Psoas muscle (tissue), 8 donors: ENCODE measurements at places on chromosomes 3 and 15.

GRCh38 chr15:64566629-64567427 is 106.5 kb downstream of the ZNF609 start:
- DNase-seq: no peak

DNA sequence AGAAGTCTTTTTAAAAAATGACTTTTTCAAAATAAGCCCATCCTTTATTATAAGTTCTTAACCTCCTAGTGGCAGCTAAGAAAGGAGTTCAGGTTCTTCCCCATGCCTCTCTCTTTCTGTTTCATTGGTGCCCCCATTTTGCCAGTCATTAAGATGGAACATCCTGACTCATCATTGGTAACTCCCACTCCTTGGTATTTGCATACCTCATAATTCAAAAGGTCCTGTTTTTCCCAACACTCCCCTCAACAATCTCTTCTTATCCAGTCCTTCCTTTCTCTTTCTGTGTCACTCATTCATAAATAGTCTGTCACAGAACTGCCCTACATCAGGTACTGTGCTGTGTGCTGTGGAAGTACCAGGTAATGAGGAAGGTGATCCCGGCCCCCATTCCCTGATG is 394.0 kb downstream of the FOXP1 start:
- DNase-seq: no peak

GRCh38 chr3:72058493-72059081 is 273.6 kb upstream of the PROK2 start:
- peak; percentile 55 for DNase-seq

GRCh38 chr3:38713121-38713520 is 63.6 kb upstream of the SCN5A start:
- DNase-seq: no peak

GRCh38 chr3:112857526-112857925 is 10.9 kb upstream of the CD200R1L start:
- DNase-seq: no peak

GRCh38 chr3:58989955-58990354 is 59.9 kb downstream of the CFAP20DC start:
- no peak for DNase-seq

- peak; percentile 86 for DNase-seq
Measured at GRCh38 chr3:57169872-57170623, 4.9 kb upstream of the IL17RD start.

- DNase-seq: no peak
Measured at GRCh38 chr3:127758013-127758412, 64.3 kb downstream of the MGLL start.

DNA sequence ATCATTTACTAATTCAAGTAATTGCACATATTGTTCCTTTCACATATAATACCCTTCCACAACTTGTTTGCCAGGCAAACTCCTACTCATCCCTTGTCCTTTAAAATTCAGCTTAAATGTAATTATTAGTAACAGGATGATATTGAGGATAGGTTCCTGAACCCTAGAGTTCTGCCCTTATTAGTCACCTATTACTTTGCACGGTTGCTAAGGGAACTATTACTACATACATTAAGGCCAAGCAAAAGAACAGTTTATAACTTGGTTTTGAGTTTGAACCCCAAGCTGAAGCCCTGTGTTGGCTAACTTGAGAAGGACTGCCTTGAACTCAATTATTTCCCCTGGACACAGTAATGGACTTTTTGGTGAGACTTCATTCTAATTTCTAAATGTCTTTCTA is 529.7 kb downstream of the IGSF11 start:
- no peak for DNase-seq

- no peak for DNase-seq
Measured at GRCh38 chr15:45799508-45799907, 164.7 kb downstream of the SQOR start.
